IMR-90 (cell line): ENCODE measurements at places on chromosomes 16 and 17.

GRCh38 chr17:29390851-29391631, 878 bp downstream of the TAOK1 start:
- peak; percentile 42 for DNase-seq

DNA sequence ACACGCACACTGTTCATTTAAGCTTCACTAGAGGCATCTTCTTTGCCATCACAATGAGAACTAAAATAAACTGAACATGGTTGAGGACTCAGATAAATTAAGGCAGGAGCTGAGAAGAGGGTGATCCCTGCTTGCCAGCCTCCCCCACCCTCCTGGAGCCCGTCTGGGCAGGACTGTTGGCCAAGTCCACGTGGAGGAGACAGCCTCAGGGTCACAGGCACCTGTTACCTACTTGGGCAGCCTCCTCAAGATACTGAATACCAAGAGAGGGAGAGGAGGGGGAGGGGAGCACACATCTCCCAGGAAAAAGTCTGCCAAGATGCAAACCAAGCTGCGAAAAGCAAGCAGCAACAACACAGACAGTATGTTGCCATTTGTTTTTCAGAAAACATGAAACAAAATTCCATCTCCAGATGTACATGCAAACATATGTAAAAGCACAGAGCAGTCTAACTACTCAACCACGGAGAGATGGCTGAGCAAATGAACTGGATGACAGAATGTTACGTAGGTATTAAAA, 67.4 kb downstream of the SLC39A11 start:
- no peak for DNase-seq

DNA sequence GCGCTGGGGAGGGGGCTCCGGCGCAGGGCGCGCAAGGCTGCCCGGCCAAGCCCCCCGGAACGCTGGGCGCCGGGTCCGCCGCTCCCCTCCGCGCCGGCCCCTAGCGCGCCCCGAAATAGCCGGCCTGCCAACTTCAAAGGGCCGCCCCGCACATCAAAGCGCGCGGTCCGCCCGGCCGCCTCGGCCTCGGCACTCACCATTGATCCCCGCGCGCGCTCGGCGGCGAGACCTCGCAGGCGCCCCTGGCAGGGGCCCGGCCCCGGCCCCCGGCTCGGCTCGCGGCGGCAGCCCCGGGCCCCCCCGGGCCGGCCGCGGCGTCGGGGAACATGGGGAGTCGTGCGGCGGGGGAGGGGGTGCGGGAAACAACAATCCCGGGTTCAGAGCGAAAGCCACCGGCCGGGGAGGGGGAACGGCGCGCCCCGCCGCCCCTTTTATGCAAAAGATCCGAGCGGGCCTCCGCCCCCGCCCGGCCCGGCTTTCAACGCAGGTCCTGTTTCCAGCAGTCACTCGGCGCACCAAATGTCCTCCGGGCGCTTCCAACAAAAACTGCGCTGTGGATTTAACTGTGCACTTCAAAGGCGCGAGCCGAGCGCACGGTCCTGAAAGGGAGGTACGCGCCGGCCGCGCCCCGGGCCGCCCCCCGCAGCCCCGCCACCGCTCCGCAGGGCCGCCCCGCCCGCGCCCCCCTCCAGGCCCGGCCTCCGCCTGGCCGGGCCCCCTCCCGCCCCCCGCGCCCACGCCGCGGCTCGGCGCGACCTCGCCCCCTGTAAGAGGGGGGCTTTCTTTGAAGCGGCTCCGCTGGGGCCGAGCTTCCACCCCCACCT, 608 bp downstream of the AXIN2 start:
- peak; percentile 83 for DNase-seq

DNA sequence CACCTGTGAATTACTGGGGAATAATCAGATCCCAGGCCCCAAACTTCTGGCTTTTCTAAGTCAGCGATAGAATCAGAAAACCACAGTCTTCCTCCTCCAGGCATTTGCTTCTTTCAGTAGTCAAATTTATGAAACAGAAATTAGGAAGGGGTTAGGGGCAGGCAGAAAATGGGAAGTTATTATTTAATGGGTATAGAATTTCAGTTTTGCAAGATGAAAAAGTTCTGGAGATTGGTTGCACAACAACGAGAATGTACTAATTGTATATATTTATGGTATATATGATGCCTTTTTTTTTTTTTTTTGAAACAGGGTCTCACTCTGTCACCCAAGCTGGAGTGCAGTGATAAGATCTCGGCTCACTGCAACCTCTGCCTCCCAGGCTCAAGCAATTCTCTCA, 23.5 kb downstream of the ORC6 start:
- no peak for DNase-seq

DNA sequence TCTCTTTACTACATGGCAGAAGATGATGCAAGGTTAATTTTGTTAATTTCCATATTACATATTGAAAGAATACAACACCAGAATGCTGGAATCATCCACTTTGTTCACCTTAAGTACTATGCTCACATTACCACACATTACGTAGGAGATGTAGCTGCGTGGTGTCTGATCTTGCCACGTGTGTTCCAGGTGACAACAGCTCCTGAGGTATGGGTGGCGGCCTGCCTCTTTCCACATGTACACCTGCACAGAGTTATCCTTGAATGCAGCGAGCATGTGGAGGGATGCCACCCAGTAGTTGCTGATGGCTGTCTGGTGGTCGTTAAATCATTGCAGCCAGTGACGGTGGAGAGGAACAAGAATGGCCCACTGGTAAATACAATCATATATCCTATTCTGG, 740.5 kb upstream of the EEF2KMT start:
- no peak for DNase-seq

- peak; percentile 76 for DNase-seq
Measured at GRCh38 chr16:48317614-48318315, 67.4 kb downstream of the SIAH1 start.

DNA sequence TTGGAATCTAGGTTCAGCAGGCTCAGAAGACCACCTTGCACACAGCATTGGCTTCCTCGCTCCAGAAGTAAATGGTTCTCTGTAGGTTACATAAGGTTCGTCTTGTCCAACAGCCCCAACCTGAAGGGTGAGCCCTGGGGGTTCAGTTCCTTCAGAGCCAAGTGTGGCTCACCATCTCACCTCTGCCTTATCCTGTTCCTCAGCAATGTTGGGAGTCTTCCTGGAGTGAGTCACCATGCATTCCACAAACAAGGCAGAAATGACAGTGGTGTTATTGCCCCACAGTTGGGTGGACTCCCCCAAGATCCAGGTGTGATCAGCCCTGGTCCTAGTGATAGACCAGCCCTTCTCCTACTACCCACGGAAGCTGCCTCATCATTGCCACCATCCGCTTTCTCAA, 26.8 kb upstream of the SMPD3 start:
- DNase-seq: no peak

- peak; percentile 62 for DNase-seq
Measured at GRCh38 chr17:35568561-35568960, 7.9 kb upstream of the SLFN14 start.

DNA sequence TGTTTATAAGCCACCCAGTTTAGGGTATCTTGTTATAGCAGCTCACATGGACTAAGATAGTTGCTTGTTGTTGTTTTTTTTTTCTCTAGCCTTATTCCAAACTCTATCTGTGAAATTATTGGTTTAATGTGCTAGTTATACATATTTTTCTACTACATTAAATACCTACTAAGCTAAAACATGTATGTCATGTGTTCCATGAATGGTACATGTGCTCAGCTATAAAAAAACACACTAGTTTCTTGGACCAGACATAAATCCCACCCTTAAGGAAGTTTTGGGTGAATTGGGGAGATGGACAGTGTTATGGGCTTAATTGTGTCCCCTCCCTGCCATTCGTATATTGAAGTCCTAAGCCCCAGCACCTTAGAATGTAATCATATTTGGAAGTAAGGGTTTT, 19.8 kb downstream of the ITPRIPL2 start:
- no peak for DNase-seq

- no peak for DNase-seq
Measured at GRCh38 chr16:912684-913613, 57.8 kb downstream of the LMF1 start.

GRCh38 chr17:80981062-80981902, 10.4 kb upstream of the CHMP6 start:
- no peak for DNase-seq

GRCh38 chr16:81544700-81545271, 100.2 kb downstream of the CMIP start:
- DNase-seq: peak; percentile 21

DNA sequence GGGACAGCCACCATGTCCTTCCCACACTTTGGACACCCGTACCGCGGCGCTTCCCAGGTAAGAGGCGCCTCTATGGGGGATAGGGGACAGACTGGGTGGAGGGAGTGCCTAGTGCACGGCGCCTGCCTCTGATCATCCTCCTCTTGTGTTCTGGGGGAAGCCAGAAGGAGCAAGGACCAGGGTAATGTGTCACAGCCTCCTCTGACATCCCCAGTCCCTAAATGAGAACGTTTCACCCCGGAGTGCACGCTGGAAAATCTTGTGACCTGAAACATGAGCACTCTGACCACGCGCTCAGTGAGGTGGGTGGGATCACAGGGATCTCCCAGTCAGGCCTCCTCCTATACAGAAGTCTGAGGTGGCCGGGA, 1.1 kb downstream of the IRX6 start:
- DNase-seq: no peak

- DNase-seq: no peak
Measured at GRCh38 chr16:61295311-61295710, 740.9 kb downstream of the CDH8 start.

GRCh38 chr16:84357191-84357651, 11.1 kb upstream of the ATP2C2 start:
- peak; percentile 52 for DNase-seq

GRCh38 chr16:83738923-83739503, 68.8 kb upstream of the HSBP1 start:
- peak; percentile 31 for DNase-seq

- no peak for DNase-seq
Measured at GRCh38 chr16:86734543-86735460, 156.5 kb downstream of the FOXL1 start.

DNA sequence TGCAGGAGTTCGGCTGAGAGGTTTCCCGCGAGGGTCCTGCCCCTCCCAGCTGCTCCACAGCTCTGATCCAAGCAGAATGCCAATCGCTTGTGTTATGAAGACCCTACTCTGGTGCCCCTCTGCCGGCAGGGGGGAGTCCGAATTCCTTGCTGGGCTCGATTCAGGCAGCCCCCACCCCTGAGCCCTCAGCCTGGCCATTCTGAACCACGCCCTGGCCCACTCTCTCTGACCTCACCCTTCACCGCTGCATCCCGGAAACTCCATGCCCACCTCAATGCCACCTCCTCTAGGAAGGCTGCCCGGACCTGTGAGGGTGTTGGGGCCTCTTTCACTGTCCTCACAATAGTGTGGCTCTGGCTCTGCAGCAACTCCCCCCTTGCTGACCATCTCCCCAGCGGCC, 7.9 kb upstream of the UBE2I start:
- no peak for DNase-seq

- peak; percentile 74 for DNase-seq
Measured at GRCh38 chr17:65553009-65553645, 8.3 kb downstream of the AXIN2 start.

DNA sequence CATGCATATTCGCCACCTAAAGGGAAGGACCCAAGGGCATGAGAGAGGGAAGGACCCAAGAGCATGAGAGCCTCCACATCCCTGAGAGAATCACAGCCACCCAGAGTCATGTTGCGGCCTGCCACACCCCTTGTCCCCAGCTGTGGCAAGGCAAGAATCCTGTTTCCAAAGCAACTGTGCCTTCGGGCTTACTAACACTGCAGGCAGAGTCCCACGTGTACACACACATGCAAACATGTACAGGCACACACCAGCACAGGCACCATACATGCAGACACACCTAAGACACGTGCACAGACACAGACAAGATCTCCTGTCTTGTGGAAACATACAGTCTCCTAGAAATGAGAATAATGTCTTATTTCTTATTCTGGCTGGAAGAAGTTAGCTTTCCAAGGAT, 92.4 kb upstream of the CDYL2 start:
- no peak for DNase-seq

DNA sequence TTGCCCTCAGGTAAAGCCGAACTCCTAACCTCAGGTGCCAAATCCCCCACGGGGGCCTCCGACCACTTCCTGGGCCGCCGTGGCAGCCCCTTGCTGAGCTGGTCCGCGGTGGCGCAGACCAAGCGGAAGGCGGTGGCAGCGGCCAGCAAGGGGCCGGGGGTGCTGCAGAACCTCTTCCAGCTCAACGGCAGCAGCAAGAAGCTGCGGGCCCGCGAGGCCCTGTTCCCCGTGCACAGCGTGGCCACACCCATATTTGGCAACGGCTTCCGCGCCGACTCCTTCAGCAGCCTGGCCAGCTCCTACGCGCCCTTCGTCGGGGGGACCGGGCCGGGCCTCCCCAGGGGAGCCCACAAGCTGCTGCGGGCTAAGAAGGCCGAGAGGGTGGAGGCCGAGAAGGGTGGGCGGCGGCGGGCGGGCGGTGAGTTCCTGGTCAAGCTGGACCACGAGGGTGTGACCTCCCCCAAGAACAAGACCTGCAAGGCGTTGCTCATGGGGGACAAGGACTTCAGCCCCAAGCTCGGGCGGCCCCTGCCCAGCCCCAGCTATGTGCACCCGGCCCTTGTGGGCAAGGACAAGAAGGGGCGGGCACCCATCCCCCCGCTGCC, 51.6 kb downstream of the ACTG1 start:
- DNase-seq: no peak

- no peak for DNase-seq
Measured at GRCh38 chr16:89183463-89183862, 11.9 kb downstream of the CDH15 start.
